ENCODE measurements at places on chromosomes 2 and 18. TPM values are rescaled to one million over a fixed set of nuclear protein-coding genes. Genes with fewer than 3 reads are reported as not detected.
A peak's percentile ranks its signal among the peaks of the same experiment; 100 is the strongest.

GRCh38 chr2:73291093-73291460, 2.3 kb downstream of the EGR4 start:
- peak; percentile 65 for DNase-seq

GRCh38 chr18:9989481-9989880, 75.7 kb downstream of the VAPA start:
- DNase-seq, result peak; percentile 67

- DNase-seq, result no peak
Observed at GRCh38 chr2:46198966-46199365, 98.2 kb upstream of the EPAS1 start.

Gene DNAJC10
- 76.2 TPM for total RNA-seq

Gene FHOD3
- 2.5 TPM for total RNA-seq

Gene SNORC
- 0.53 TPM for total RNA-seq
